ENCODE measurements at places on chromosomes 16 and 17. TPM values are rescaled to one million over a fixed set of nuclear protein-coding genes. Genes with fewer than 3 reads are reported as not detected.

Gene HOXB1
- not detected for total RNA-seq

Gene DPEP2
- not detected for total RNA-seq

Gene TMEM238L
- total RNA-seq, result not detected

Gene CX3CL1
- under 0.01 TPM for total RNA-seq

Gene KRT16
- not detected for total RNA-seq

Gene NPIPA2
- total RNA-seq, result not detected

Gene CCDC78
- 2.1 TPM for total RNA-seq

Gene NACA2
- total RNA-seq, result not detected

Measured in smooth muscle cell of the umbilical artery (primary cell).